ENCODE measurements at places on chromosomes 16 and 17. TPM values are rescaled to one million over a fixed set of nuclear protein-coding genes. Genes with fewer than 3 reads are reported as not detected.

GRCh38 chr17:77375917-77376651 lies 235.3 kb downstream of the SEC14L1 start:
- H3K36me3 ChIP-seq: no peaks in the 10 kb centered on the region
- H3K4me3 ChIP-seq: no peak overlapping the region
- H3K4me1 ChIP-seq: peaks cover 43% of the 10 kb centered on the region

DNA sequence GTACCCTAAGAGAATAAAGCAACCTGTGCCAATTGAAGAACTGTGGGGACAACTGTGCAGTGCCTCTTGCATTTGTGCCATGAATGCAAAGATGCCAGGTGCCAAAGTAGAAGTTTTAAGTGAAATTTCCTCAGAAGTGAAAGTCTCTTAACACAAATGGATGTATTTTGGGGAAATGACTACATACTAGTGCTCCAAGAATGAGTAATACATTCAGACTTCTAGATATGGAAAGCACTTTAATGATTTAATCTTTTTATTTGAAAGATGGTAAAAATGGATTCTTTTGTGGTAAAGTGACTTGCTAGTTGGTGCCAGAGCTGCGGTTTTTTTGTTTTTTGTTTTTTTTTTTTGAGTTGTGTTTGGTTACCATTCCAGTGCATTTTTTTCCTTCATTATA lies 15.0 kb downstream of the UTP18 start:
- no peak overlapping the region for H3K27ac ChIP-seq
- H3K27me3 ChIP-seq: no peaks in the 10 kb centered on the region
- H3K4me3 ChIP-seq: no peak overlapping the region
- no peaks in the 10 kb centered on the region for H3K4me1 ChIP-seq

- no peak overlapping the region for H3K27ac ChIP-seq
- H3K4me3 ChIP-seq: no peak overlapping the region
- no peak for DNase-seq
- no peaks in the 10 kb centered on the region for H3K4me1 ChIP-seq
- H3K27me3 ChIP-seq: peaks cover 16% of the 10 kb centered on the region
Observed at GRCh38 chr16:14018851-14019250, 52.3 kb upstream of the MRTFB start.

DNA sequence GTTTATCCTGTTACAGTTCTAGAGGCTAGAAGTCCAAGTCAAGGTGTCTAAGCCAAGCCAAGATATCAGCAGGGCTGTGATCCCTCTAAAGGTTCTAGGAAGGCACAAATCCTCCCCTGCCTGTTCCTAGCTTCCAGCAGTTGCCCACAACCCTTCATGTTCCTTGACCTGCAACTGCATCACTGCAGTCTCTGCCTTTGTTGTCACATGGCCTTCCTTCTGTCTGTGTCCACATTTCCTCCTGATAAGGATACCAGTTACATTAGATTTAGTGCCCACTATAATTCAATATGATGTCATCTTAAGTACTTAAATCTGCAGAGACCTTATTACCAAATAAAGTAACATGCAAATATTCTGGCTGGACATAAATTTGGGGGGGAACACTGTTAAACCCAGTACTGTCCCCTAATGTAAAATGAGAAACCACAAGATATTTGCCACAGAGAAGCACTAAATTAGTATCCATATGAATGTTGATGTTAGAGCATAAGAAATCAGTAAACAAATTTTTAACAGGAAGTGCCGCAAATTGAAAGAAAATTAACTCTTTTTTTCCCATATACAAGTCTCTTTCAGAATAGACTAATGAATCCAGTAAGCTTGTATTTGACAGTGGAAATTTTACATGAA lies 4.7 kb downstream of the UQCRC2 start:
- H3K27ac ChIP-seq: no peak overlapping the region
- peaks cover 76% of the 10 kb centered on the region for H3K36me3 ChIP-seq
- DNase-seq: no peak

DNA sequence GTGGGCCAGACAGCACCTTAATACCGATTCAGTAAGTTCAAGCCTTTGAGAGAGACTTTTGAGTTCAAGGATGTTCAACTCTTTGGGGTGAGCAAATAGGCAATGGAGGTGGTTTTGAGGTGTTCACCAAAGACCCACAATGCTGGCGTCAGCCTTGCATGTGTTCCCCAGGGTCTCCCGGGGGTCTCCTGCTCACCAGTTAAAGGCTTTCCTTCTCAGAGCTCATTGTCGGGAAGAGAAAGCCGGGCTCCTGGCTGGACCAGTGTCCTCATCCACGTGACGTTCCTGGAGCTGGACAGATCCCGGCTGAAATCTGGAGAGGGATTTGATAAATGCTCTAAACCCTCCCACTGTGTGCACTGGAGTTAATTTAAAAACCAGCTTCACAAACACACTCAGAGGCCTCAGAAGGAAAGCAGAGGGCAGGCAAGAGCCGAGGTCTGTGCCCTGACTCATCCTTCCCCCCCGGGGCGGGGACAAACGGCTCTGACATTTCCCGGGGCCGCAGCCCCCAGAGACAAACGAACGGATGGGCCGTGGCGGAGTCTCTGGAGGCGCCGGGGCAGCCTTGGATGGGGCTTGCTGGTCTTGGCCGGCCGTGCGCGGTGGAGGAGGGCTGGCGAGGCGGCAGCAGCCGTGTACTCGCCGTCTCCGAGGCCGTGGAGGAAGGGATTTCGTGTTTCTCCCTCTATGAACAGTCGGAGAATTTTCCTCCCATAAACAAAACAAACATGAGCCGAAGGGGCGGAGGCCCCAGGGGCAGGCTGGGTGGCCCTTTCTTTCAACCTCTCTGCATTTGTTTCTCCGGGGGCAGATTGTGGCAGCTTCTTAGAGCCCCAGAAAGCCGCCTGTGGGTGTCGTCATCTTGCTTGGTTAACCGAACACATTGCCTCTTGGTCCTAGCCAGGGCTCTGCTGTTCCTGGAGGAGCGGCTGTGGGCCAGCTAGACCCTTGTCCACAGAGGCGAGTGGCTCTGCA lies 94.2 kb downstream of the NTN1 start:
- no peak overlapping the region for H3K27ac ChIP-seq
- no peak overlapping the region for H3K4me3 ChIP-seq
- DNase-seq: peak; percentile 14
- peaks cover 3% of the 10 kb centered on the region for H3K27me3 ChIP-seq
- H3K36me3 ChIP-seq: no peaks in the 10 kb centered on the region

- no peaks in the 10 kb centered on the region for H3K36me3 ChIP-seq
- H3K27ac ChIP-seq: no peak overlapping the region
- H3K27me3 ChIP-seq: peaks cover 83% of the 10 kb centered on the region
- H3K4me1 ChIP-seq: peaks cover 24% of the 10 kb centered on the region
- H3K4me3 ChIP-seq: no peak overlapping the region
Observed at GRCh38 chr17:50596191-50597037, 35.9 kb downstream of the CACNA1G start.

Gene VASN
- 2.5 TPM for total RNA-seq

Data from K562 (cell line).